ENCODE measurements at places on chromosomes 3 and 15.

- DNase-seq = no peak
These were observed 32.3 kb downstream of the PSTPIP1 start for GRCh38 chr15:77027111-77027696.

DNA sequence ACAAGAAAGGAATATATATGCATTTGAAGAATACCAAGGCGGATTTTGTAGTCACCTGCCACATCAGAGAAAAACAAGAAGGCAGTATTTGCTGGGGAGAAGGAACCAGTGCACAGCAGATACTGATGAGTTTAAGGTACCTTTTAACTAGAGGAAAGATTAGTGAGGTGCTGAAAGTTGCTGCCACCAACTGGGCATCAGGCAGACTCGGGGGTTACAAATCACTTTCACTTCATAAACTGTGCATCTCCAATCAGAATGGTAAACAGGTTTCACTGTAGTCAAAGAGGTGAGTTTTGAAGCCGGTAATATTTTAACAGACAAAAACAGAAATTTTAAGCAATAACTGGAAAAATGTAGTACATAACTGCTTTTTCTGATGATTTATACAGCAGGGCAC is 4.1 kb downstream of the FBN1 start:
- DNase-seq = peak; percentile 51

- no peak for DNase-seq
These were observed 26.6 kb downstream of the RFT1 start for GRCh38 chr3:53103397-53104296.

DNA sequence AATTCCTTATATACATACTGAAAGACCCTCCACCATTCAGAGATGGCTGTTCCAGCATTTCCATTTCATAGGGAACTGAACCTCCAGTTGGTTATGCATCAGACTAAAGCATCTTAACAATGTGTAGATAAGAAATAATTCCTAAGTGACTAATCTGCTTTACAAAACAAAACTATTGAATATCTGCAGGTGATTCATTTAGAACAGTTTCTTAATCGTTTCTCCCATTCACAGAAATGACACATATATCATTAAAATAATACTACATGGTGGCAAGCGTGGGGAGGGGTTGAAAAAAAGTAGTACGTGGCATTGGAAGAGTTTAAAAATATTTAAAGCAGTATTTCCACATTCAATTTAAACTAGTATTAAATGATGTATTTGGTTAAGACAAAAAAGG is 19.5 kb downstream of the COPS2 start:
- DNase-seq = peak; percentile 84

DNA sequence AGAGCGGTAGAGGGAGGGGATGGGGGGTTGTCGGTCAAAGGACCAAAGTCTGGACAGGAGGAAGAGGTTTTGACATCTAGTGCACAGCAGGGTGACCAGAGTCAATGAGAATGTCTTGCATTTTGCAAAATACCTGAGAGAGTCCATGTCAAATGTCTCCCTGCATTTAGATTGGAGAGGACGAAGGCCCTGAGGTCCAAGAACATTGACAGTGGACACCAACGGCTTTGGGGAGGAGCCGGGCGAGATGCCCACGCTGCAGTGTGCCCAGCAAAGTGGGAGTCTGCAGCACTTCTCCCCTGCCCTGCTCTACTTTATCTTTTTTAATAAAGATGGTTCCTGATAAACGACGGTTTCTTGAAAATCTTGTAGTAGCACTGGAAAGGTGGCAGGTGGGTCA is 67.4 kb upstream of the TAMM41 start:
- DNase-seq = no peak

DNA sequence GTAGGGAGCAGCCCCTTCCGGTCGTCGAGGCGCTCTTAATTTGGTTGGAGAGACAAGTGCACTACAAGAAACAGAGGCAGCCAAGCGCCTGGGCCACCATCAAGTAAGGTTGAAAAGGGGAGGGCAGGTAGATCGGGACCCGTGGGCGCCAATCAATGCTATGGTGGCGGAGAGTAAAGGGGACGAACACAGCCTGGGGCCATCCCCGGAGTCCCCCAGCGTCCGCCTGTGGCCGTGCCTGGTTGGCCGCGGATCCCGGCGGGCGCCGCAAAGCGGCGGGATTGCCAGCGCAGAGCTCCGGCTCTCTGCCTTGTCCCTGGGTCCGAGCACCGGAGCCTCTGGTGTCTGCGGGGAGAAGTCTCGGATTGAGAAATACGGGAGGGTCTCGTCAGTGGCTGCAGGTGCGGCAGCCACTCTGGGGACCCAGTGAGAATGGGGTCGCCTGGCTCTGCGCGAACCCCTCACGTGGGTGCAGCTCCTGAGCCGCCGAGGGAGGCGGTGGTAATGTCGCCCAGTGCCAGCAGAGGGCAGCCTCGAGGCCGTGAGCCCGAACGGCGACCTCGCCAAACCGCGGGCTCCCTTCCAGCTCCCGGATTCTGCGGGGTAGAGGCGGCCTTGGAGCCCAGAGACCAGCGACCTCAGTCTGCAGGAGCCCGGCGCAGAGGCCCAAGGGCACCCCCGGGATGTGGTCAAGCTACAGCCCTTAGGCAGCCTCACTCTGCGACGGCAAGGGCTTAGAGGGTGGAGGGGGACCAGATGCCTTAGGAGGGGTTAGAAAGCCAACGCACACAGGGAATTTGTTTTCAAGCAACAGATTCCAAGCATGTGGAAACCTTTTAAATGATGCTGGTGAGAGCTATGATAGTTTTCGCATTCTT is 10.8 kb downstream of the FOXL2 start:
- DNase-seq = peak; percentile 31

DNA sequence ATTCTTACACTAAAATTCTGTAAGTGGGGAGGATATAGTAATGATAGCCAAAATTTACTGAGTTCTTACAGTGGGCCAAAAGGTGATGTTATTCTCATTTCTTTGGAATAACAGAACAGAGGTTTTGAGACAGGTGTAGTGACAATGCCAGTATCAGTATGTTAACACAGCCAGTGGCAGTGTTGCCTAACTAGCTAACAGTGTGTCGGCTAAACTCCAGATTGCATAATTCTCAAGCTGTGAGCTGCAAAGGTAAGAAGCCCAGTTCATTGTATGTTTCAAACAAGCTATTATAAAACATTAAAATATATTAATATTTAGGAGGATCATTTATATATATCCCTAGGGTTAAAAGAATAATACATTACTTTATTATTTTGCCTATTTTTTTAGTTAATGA is 920 bp downstream of the SLC15A2 start:
- DNase-seq = no peak

GRCh38 chr15:65249641-65250040 is 37.0 kb downstream of the PARP16 start:
- DNase-seq = no peak

- no peak for DNase-seq
These were observed 20.5 kb upstream of the SELENOT start for GRCh38 chr3:150582620-150583019.

DNA sequence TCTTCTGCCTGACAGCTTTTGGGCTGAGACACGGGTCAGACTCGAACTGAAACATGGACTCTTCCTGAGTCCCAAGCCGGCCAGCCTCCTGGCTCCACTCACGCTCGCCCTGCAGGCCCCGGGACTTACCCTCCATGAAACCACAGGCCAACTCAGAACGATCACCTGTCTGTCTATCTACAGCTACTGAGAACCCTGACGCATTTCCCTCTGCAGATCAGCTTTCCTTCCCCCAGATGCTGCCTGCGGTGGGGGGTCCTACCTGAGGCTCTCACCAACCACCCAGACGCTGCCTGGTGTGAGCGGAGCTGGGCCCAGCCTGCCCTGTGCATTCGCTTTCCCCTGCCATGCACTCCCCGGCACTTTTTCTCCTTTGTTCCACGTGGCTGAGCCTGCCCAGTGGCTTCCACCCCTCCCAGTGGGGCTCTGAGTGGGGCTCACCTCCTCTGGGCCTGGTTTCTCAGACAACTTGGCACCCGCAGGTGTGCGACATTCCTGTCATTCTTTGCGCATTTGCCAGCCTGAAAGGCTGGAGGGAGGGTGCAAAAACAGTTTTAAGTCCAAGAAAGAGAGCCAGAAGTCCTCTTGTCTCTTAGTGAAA is 60.2 kb downstream of the PLXNA1 start:
- DNase-seq = peak; percentile 15
